Memory B cell (primary cell): ENCODE measurements at places on chromosomes 12 and 14.

DNA sequence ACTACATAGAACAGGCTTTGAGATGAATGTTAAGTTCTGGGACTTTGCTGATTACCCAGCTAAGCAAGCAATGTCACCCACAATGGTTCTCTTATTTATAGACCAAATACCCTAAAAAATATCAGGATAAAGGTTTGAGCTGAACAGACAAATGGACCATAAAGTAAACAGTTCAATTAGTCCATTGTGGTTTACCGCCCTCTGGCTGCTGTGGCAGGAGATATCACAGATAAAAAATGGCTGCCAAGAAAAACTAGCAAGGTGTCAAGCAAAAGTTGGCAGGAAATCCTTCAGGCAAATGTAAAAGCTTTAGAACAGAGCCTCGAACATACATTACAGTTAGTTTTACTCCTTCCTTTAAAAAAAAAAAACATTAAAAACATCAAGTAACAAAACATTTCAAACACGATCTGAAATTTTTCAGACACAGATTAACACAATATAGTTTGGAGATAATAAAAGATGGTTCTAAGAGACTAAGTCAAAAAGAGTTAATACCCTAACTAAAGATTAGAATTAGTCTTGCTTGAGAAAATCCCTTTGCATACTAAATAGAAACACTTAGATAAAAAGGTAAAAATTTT, 41.3 kb downstream of the MED13L start:
- peak overlapping the region; percentile 72 for H3K27ac ChIP-seq
- DNase-seq: peak; percentile 42
- no peaks in the 10 kb centered on the region for H3K27me3 ChIP-seq
- no peak overlapping the region for H3K4me3 ChIP-seq
- peaks cover 19% of the 10 kb centered on the region for H3K4me1 ChIP-seq
- peaks cover 3% of the 10 kb centered on the region for H3K36me3 ChIP-seq

DNA sequence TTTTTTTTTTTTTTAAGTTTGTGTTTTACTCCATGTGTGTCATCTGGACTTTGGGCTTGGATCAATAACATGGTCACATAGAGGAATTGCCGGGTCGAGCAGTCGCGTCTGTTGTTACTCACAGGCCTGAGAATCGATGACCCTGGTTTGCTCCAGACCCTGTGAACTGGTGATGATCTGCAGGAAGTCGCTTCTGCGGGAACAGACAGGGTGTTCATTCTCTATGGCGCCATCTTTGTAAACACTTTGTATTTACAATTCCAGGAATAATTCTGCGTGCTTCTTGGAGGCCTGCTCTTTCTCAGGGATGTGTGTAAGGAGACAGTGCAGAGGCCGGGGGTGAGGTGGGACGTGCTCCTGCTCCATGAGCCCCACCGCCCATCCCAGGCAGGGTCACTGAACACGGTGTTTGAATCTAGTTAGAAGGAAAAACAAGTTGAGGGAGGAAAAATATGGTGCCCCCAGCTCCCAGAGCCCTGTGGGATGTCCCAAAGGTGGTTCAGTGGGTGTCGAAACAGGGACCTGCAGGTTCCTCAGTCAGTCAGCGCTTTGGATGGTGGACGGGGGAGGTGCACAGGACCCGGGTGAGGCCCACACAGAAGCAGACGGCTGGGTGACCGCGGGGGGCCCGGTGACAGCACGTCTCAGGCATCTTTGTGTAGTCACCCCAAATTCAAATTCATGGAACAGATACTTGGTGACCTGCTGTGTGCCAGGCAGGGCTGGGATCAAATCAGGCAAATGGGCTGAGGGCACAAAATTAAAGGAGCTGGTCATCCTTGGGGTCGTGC, 58.8 kb downstream of the ADGRD1 start:
- H3K4me1 ChIP-seq: no peaks in the 10 kb centered on the region
- DNase-seq: no peak
- no peak overlapping the region for H3K27ac ChIP-seq
- H3K27me3 ChIP-seq: peaks cover 8% of the 10 kb centered on the region
- no peak overlapping the region for H3K4me3 ChIP-seq
- no peaks in the 10 kb centered on the region for H3K36me3 ChIP-seq

DNA sequence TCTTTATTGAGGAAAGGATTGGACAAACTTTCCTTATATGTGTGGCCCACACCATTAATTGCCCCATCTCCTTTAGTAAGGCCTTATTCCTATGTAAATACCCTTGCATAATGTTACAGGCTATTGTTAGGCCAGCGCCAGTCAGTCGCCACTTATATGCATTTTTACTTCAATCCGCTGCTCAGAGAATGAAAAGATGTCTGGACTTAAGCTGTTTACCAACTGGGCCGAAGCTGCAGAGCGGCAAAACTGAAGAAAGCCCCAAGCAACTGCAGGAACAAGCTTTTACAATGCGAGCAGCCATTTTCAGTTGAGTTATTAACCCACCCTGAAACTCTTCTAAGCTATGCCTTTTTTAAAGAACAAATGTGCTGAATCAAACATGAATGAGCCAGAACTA, 92.1 kb upstream of the OTX2 start:
- H3K36me3 ChIP-seq: no peaks in the 10 kb centered on the region
- H3K27me3 ChIP-seq: peaks cover 6% of the 10 kb centered on the region
- peaks cover 2% of the 10 kb centered on the region for H3K4me1 ChIP-seq
- H3K4me3 ChIP-seq: no peak overlapping the region

GRCh38 chr12:132400011-132400641, 70.7 kb upstream of the GALNT9 start:
- DNase-seq: no peak
- H3K27ac ChIP-seq: no peak overlapping the region
- H3K4me1 ChIP-seq: peaks cover 15% of the 10 kb centered on the region

GRCh38 chr14:55353686-55354467, 57.8 kb downstream of the ATG14 start:
- DNase-seq: no peak
- peaks cover 12% of the 10 kb centered on the region for H3K4me1 ChIP-seq
- no peak overlapping the region for H3K4me3 ChIP-seq
- H3K27me3 ChIP-seq: no peaks in the 10 kb centered on the region
